Keratinocyte (primary cell): ENCODE measurements at places on chromosomes 1 and 21.

DNA sequence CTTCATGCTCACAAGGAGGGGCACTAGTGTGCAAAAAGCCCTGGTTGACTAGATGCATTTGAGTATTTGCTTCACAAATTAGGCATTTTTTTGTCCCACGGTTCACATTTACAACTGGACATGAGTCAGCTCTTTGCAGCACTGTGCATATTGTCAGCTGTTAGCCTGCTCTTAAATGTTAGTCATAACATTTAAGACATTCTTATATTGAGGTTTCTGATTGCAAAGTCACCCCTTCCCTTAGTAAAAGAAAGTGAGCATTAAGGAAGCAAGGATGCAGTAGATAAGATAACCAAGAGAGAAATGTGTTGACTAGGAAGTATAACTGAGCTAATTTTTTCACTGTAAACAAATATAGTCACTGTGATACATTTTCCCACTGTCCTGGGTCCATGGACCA lies 132.6 kb upstream of the CTTNBP2NL start:
- DNase-seq = no peak

DNA sequence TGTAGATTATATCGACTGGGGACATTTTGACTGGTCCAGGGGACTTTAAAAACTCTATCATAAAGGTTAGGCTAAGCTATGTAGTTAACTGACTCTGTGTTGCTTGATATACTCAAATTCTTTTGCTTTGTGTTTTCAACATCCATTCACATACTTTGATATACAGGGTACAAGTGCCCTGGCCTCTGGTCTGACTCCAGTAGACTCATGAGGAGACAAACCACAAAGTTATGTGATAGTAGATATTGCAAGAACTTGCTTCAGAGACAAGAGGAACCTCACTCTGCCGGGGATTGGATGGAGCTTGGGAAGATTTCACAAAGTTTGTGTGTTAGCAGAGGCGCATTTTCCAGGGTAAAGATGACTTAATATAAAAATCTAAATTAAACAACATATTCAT lies 1.3 kb downstream of the GORAB start:
- no peak for DNase-seq

DNA sequence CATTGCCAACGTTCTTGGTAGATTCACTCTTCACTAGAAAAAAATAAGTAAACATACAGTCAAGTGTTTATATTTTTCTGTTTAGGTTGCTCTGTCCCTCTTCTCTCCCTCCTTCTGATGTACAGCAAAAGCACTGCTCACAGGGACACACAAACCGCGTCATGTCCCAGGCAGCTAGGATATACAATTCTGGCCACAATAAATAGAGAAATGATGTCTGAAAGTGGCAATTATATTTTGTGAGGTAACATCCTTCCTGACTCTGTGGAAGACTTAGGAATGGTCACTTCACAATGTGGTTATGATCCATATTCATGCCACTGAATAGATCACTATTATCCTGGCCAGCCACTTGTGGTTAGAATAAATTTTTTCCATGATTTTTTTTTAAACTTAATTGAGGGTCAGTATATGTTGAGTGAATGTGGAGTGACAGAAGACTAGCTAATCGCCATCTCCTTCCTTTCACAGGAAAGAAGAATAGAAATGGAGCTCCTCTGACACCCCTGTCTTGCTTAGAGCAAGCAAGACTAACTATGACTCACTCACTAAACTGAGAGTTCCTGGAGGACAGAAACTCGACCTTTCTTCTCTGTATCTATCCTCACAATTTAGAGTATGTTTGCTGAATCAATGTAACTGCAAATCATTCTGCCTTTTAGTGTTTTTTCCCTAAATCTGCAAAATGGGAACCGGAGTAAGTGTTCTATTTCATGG lies 54.0 kb downstream of the ZNHIT6 start:
- DNase-seq = no peak

GRCh38 chr1:183956559-183957188 lies 80.9 kb downstream of the COLGALT2 start:
- DNase-seq = peak; percentile 13

DNA sequence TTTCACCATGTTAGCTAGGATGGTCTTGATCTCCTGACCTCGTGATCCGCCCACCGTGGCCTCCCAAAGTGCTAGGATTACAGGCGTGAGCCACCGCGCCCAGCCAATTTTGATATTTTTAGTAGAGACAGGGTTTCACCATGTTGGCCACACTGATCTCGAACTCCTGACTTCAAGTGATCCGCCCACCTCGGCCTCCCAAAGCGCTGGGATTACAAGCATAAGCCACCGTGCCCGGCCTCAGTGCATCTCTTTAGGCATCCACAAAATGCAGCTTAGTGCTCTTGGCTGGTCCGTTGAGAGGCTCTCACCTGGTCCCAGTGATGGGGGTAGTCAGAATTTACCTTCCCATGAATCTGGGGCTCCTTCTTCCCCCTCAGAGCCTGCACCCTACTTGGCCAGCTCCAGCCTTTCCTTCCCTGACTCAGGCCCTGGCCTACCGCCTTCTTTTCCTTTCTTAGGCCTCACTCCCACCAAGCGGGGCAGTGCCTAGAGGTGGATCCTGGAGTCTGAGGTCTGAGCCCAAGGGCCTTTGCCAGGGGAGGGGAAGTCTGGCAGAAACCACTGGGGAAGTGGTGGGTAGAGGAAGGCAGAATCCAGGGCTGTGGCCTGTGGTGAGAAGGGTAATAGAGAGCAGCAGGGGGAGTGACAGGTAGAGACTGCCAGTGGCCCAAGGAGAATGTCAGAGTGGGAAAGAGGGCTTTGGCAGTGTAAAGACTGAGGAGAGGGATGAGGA lies 3.7 kb downstream of the LENEP start:
- no peak for DNase-seq

GRCh38 chr1:58439946-58440345 lies 106.6 kb downstream of the OMA1 start:
- DNase-seq = no peak

DNA sequence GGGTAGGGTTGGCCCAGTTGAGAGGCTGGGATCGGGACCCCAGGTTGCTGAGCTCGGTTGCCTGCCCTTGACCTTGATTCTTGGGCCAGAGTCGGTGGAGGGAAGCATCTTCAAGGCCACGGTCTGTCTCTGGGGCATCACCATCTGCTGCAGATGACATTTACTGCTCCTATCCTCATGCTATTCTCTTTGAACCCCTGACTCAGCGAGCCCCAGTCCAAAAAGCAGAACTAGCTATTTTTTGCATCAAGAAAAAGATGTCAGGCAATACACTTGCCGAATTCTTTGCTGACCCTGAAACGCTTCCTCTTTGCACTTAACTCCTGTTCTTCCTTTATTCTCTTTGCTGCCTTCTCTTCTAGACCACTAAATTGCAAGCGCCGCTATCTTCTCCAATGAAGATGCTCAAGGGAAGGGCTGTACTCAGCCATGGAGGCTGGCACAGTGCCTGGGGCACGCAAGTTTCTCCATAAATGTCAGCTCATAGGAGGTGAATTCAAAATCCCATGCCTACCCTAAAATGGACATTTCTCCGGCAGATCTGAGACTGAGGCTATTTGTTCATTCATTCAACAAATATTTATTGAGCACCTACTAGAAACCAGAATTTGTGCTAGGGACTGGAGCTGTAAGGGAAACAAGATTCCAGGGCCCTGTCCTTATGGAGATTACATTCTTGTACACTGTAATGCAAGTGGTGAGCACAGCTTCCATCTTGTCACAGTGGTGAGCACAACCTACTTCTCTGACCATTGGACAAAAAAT lies 20.5 kb upstream of the CAPZB start:
- no peak for DNase-seq

GRCh38 chr1:221708987-221709386 lies 32.9 kb downstream of the DUSP10 start:
- no peak for DNase-seq

GRCh38 chr1:48092401-48092800 lies 95.2 kb upstream of the TRABD2B start:
- DNase-seq = no peak

GRCh38 chr1:100299521-100300222 lies 33.7 kb downstream of the RTCA start:
- DNase-seq = no peak

- no peak for DNase-seq
These were observed 17.7 kb upstream of the FRRS1 start for GRCh38 chr1:99784143-99784542.

DNA sequence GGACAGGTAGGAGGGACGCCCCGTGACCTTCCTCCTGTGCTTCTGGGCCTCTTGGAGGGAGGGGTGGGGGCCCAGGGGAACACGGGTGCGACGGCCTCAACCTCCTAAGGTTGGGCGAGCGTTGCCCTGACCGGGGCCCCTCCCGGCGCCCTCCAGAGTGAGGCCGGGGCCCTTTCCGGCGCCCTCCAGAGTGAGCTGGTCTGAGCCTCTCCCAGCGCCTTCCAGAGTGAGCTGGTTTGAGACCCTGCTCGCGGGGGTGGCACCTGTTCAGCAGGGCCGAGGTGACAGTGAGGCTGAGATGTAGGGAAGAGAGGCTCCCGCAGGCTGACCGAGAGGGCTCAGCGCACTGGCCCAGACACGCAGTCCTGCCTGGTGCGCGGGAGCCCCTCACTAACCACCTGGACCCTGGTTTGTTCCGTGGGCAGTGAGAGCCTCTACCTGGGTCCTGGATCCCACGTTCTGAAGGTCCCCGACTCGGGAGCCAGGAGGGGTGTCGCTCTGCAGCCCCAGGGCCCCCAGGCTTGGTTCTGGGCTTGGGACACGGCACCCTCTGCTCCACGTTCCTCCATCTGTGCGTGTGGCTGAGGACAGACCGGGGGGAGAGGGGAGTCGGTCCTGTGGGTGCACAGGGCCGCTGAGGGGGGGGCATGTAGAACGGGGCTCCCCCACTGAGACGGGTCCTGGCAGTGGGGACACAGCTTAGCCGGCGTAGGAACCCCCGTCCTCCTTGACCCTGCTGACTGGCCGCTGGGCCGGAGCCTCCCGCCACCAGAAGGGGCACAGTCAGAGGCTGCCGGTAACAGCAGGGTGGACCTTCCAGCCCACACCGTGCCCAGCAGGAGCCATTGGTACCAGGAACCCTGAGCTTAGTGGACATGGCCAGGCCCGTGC lies 1.4 kb downstream of the COL6A1 start:
- no peak for DNase-seq

- no peak for DNase-seq
These were observed 126.7 kb downstream of the CAMTA1 start for GRCh38 chr1:6911974-6912373.

GRCh38 chr1:244460197-244460596 lies 876 bp upstream of the CATSPERE start:
- DNase-seq = no peak

DNA sequence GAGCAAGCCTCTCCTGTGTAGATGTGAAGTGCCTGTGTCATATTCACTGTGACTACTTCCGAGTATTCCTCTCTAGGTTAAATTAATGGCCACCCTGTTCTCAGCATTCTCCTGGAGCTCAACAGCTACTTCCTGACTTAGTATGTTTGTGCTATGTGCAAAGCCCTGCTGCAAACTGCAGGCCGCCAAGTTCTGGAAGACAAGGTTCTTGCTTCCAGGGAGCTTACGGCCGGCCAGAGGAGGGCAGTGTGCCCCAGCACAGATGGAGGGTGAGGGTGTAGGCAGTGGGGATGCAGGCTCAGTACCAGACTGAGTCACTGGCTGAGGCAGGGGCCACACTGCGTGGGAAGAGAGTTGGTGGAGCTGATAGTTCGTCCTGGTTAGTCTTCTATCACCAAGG lies 43.2 kb downstream of the ELK4 start:
- DNase-seq = no peak

DNA sequence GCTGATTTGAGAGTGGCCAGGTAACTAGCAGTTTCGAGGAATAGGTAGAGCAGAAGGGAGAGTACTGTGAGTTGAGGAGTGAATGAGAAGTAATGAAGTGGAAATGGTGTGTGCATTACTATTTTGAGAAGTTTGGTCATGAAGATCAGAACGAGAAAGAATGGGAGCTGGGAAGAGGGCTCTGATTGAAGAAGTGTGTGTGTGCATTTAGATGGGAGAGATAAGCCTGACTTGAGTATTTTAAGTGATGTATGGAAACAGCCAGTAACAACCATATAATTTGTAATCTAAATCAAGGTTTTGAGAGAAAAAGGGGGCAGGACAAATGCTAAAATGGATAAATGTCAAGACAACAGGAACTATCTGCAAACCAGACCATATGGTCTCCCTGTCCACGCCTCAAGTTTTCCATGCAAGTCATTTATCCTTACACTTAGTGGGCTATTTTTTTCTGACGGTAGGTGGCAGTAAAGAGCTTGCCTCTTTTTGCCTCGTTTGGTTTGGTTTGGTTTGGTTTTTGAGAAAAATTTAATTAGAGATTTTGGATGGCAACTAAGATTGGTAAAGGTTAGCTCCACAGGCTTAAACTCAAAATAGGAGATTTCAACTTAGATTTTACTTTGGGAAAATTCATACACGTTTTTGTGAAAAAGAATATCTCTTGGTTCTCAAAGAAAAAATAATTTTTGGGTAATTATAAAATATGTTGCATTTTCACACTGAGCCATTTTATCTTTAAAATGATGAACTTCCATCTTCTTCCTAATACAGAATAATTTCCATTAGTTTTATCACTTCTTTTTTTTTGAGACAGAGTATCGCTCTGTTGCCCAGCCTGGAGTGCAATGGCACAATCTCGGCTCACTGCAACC lies 9.5 kb upstream of the B3GALNT2 start:
- DNase-seq = peak; percentile 19

- no peak for DNase-seq
These were observed 54.9 kb downstream of the ACOT7 start for GRCh38 chr1:6338695-6339094.

DNA sequence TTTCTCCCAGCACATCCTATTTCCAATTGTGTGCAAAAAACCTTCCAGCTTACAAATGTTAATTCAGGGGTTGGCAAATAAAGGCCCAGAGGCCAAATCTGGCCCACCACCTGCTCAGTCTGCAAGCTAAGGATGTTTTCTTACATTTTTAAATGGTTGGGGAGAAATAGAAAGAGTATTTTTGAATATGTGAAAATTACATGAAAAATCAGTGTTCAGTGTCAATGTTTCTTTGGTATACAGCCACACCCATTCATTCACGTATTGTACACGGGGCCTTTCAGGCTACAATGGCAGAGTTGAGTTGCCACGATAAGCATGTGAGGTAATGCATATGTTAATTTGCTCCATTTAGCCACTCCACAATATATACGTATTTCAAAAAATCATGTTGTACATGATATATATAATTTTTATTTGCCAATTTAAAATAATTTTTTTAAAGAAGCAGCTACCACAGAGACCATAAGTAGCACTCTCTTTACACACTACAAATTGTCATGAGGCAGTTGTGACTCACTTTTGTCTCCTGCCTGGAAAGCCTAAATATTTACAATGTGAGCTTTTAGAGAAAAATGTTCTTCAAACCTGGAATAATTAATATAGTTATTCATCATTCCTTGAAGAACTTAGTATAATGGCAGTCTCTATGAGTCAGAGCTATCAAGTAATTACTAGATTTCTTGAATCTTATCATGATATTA lies 189.6 kb downstream of the SMYD3 start:
- DNase-seq = no peak

GRCh38 chr1:234288946-234289345 lies 84.3 kb upstream of the COA6 start:
- no peak for DNase-seq
